ENCODE measurements at places on chromosomes 12 and 14.

GRCh38 chr12:114409852-114410600 is 4.1 kb upstream of the TBX5 start:
- no peak for DNase-seq

GRCh38 chr12:81010641-81011040 is 67.2 kb upstream of the ACSS3 start:
- DNase-seq: no peak

DNA sequence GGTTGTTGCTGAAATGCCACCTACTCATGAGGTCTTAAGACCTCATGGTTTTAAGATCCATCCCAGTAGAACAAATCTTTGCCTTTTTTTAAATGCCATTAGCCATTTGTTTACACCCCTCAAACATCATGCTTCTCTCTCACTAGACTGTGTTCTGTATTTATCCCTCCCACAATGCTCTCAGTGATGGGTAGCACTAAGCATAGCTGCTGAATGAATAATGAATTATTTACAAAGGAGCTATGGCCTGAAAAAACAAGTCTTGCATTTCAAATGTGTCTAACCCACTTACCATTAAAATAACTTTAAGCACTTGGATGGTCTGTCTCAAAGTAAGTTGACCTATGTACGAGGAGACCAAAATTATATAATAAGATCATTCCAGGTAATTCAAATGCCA is 334.5 kb downstream of the PAWR start:
- DNase-seq: no peak

DNA sequence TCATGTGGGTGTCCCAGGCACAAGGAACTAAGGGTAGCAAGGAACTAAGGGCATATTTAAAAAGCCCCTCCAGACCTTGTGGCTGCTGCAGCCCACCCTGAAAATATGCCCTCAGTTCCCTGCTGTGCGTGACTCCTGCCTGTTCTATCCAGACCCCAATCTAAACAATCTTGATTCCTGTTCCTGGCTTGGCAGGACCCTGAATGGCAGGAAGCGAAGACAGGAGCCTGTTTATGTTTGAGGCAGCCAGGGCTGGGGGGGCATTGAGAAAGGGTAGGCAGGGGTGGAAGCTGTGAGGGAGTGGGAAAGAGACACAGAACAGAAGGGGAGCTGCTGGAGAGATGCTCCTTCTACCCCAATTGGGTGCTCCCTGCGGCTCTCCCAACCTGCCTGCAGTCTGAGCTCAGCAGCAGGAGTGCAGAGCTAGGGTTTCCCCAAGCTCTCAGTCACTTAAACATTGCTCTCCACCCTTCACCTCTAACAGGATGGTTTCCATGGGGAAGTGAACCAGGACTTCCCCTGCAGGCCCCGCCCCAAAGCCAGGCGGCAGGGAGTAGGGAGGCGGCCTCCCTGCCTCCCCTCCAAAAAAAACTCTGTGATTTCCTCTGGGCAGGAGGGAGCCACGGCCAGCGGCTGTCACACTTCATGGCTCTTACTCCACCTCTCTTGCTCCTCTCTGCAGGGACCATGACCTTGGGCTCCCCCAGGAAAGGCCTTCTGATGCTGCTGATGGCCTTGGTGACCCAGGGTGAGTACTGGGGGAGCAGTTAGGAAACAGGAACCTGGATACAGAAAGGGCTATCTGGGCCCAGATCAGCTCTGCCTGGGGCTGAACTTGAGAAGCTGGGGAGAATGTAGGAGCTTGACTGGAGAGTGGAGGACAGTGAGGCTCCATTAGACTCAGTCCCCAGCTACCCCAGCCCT is 4.7 kb downstream of the ACVRL1 start:
- no peak for DNase-seq

DNA sequence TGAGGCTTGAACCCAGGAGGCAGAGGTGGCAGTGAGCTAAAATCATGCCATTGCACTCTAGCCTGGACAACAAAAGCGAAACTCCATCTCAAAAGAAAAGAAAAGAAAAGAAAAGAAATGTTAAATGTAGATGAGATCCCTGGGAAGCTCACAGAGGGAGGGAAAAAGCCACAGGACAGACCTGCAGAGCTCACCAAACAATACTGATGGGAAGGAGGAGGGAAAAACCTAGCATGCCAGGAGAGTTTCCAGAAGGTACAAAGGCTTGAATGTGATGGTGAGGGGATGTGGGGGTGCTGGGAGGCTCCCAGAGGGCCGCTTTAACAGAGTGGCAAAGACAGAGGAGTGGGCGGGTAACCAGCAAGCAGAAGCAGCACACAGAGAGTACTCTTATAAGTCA is 72.3 kb downstream of the PTPN21 start:
- no peak for DNase-seq

GRCh38 chr14:94320243-94320642 is 2.9 kb downstream of the SERPINA6 start:
- DNase-seq: no peak

DNA sequence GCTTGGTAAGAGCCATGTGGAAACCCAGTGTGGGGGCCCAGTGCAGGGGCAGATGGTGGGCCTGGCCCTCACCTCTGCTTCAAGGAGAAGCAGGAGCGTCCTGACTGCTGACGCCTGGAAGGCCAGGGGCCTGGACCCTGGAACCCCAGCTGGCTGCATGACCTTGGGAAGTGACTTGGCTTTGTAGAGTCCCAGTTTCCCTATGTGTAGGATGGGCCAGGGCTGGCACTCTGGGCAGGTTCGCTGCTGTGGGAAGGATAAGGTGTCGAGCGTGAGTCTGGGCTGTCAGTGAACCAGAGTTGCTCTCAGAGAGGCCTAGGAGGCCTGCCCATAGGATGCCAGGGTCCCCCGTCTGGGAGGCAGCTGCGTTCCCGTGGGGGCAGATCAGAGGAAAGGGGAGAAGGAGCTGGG is 43.2 kb downstream of the TRAFD1 start:
- no peak for DNase-seq
